ENCODE measurements at places on chromosomes 1 and 21.

GRCh38 chr21:45029298-45029947, 45.0 kb upstream of the ADARB1 start:
- DNase-seq = peak; percentile 83

- no peak for DNase-seq
These were observed 993 bp downstream of the LCE5A start for GRCh38 chr1:152511596-152511995.

DNA sequence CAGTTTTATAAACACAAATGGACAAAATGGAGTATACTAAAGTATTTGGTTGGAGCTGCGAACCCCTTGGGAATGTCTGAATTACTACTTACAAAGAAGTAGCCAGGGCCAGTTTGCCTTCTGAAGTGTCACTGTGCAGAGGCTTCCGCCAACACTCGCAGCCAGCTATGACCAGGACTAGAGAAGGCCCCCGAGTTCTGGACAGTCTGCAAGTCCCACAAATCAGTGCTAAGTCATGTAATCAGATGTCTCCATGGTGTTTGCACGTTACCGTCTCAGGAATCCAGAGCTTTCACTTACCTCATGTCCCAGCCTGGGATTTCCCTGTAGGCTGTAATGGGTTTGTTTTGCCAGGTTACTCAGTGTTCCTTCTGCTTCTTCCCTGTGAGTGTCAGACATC, 106.6 kb upstream of the SPAG17 start:
- DNase-seq = peak; percentile 79

- no peak for DNase-seq
These were observed 26.9 kb downstream of the ATP8B2 start for GRCh38 chr1:154352245-154352580.

- DNase-seq = peak; percentile 87
These were observed 25.5 kb downstream of the CAPN9 start for GRCh38 chr1:230772457-230773395.

DNA sequence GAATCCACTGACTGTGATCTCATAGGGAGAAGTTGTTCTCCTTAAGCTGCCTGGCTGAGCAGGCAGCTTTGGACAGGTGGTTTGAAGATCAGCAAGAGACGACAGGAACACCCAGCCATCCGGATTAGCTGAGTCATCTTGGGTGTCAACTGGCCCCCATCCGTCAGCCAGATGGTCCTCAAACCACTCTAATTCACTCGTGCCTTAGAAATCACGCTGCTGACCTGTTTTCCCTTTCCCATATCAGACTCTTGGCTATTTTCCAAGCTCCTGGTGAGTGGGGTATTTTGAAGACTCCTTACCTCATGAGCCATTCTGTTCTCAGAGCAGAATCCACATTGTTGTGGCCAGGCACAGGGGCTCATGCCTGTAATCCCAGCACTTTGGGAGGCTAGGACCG, 149.1 kb upstream of the L1TD1 start:
- no peak for DNase-seq

- DNase-seq = no peak
These were observed 60.8 kb downstream of the NGF start for GRCh38 chr1:115277276-115277675.

DNA sequence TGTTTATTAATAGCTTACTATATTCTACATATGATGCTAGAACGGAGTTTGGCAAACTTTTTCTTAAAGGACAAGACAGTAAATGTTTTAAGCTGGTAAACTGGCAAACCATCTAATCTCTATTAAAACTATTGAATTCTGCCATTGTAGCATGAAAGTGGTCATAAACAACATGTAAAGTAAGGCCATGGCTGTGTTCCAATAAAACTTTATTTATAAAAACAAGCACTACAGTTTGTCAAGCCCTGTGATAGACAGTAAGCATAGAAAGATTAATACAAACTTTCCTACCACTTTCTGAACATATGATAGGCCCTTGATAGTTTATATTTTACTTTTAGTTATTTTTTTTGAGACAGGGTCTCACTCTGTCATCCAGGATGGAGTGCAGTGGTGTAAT, 22.4 kb downstream of the PEA15 start:
- DNase-seq = no peak

DNA sequence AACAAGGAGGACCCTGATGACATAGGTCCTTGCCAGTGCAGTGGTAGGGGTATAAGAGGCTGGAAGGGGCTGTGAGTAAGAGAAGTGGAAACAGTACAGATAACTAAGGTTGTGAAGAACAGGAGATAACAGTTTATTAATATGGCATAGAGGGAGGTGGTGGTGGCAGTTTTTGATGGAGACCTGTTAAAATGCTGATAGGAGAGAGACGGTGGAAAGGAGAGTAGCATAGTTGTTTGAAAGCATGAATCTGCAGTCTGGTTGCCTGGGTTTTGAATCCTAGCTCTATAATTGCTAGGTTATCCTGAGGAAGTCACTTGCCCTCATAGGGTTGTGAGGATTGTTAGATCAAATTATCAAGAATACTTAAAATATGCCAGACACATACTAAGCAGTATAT, 19.4 kb downstream of the LRRC41 start:
- DNase-seq = no peak

- DNase-seq = no peak
These were observed 37.1 kb downstream of the KIAA0040 start for GRCh38 chr1:175155473-175155856.

DNA sequence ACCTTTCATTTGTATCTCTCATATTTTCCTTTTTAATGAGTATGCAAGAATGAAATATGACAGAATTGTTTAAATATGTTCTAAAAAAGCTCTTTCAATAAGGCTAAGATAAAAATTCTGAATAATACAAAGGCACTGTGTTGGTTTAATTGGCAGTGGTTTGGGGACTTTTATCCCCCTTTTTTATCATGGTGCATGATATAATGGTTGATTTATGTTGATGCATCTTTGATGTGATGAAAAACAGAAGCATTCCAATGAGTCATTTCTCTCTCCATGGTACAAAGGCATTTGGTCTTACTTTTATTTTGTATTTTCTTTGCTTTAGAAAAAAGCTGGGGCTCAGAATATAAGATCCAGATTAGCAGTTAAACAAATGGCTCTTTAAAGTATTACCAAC, 127.2 kb upstream of the GREM2 start:
- DNase-seq = no peak

- DNase-seq = no peak
These were observed 17.5 kb downstream of the RNF2 start for GRCh38 chr1:185062710-185063370.

- no peak for DNase-seq
These were observed 166.8 kb upstream of the CAMK1G start for GRCh38 chr1:209416716-209417115.

DNA sequence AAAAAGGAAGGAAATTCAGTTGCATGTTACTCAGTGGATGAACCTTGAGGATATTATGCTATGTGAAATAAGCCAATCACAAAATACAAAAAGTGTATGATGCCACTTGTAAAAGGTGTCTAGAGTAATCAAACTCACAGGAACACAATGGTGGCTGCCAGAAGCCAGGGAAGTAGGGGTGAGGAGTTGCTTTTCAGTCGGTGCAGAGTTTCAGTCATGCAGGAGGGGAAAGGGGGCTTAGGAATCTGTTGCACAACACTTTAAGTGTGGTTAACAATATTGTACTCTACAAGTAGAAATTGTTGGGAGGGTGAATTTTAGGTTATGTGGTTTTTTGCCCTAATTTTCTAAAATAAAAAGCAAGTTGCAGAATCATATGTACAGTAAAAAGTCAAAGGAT, 184.2 kb upstream of the RAB4A start:
- no peak for DNase-seq

DNA sequence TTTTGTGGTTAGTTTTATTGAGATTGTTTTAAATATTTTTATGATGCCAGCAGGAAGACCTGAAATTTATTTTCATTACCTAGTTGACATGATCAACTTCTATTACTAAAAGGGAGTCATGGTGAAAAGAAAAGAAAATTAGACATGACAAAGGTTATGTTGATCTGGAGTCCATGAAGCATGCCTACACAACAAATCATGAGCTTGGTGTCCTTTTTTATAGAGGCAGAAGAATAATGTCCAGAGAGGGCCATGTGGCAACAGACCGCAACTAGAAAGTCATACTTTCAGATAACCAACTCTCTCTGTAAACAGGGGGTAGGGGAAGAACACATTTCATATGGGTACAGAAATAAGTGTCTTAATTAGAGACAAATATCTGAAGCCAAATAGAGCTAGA, 175.5 kb upstream of the HOOK1 start:
- DNase-seq = no peak

DNA sequence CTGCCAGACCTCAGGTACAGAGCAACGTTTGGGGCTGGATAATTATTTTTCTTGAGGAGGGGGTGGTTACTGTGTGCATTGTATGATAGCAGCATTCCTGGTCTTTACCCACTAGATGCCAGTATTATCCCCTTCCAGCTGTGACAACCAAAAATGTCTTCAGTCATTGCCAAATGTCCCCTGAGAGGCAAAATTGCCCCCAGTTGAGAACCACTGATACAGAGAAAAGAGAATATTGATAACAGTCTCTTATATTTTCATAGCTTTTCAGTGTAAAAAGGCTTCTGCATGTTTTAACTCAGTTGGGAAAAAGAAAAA, 51.8 kb upstream of the SYT14 start:
- DNase-seq = no peak

GRCh38 chr1:92778376-92778775, 6.5 kb downstream of the EVI5 start:
- no peak for DNase-seq

DNA sequence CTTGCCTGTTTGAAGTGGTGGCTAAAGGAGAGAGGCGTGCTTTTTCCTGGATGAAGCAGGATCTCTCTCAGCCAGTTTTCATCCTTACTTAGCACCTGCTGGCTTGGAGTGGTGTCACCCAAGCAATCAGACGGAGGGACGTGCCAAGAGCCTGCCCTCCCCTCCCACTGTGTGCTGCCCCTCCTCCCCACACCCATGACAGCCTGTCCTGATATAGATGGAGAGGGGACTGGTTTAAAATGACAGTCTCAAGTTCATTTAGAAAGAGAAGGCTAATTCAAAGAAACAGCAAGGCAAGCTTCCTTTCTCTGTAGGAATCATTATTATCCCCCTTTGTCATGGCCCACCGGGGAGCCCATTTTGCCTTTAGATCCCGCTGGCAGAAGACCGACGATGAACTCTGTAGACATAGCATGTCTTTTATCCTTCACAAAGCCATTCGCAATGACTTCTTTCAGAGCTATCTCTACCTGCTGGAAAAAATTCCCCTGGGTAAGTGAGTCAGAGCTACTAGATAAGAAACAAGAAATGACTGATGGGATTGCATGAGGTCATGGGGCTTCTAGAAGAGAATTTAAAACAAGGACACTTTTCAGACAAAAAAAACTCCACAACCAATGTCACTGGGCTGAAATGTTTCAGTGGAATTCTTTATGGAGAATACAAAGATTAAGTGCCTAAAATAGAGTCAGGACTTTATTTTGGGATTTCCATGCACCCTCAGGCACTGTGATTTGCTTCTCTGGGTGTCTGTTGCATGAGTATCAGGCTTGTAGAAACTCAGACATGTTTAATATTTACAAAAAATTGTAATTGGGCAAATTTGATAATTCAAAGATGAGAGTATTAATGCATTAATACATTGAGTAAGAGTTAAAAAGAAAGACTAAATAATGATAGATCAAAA, at the start of gene NTMT2:
TSS of gene NTMT2 (plus strand) at position 190 of the 907 bp plus-strand sequence. CDS start at position 339, 149 bp downstream.
- DNase-seq = peak; percentile 84

DNA sequence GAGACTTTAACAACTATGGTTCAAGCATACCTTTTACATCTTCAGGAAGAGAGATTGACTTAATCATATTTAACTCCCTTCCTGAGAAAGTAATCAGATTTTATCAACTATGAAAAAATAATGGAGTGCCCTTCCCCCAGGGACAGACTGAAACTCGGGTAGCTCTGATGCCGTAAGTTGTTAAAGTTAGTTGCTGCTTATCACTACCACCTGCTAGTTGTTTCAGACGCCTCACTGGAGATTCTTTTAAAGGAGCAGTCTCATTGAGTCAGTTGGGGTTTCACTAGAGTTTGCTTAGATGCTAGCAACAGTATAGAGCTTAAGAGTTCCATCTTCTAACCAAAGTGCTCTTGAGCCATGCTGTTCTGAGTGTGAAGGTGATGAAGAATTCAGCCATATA, 17.0 kb upstream of the TRAF5 start:
- no peak for DNase-seq

DNA sequence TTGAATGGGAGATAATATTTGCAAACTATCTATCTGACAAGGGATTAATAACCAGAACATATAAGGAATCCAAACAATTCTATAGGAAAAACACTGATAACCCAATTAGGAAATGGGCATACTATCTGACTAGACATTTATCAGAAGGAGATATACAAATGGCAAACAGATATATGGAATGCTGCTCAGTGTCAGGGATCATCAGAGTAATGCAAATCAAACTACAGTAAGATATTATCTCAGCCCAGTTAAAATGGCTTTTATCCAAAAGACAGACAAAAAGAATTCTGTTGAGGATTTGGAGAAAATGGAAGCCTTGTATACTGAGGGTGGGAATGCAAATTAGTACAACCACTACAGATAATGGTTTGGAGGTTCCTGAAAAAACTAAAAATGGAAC, 758.0 kb upstream of the B3GALT2 start:
- DNase-seq = no peak

DNA sequence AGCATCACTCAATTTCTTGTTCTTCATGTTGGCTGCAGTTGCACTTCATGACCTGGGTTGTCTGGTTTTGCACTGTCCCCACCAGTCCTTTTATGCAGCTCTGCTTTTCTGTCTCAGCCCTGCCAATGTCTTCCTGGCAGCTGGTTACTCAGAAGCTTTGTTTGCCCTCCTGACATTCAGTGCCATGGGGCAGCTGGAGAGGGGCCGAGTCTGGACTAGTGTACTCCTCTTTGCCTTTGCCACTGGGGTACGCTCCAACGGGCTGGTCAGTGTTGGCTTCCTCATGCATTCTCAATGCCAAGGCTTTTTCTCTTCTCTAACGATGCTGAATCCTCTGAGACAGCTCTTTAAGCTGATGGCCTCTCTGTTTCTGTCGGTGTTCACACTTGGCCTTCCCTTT, 6.6 kb downstream of the PIGV start:
- no peak for DNase-seq

- DNase-seq = no peak
These were observed 19.6 kb upstream of the PIK3R3 start for GRCh38 chr1:46152016-46152415.

- DNase-seq = no peak
These were observed 38.6 kb upstream of the CPLANE2 start for GRCh38 chr1:16275591-16275990.

DNA sequence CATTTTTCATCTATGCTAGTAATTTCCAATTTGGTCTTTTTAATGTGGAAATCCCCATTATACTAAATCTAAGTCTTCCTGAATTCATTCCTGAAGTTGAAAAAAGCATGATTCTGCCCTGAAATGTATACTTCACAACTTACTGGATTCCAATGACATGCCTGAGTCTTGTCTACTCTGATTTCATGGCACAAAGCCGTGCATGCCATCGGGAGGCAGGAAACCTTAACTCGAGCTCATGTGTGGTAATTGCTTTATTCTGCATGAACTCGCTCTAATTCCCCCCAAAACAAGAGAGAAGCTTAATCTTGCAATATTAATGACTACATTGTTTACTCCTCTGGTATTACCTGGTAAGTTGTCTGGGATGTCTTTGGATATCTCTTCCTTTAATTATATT, 39.6 kb upstream of the PBX1 start:
- no peak for DNase-seq

GRCh38 chr1:41661428-41662060, 177.1 kb upstream of the EDN2 start:
- DNase-seq = peak; percentile 74

- DNase-seq = no peak
These were observed 8.2 kb upstream of the RCSD1 start for GRCh38 chr1:167621780-167622313.

- DNase-seq = no peak
These were observed 17.8 kb upstream of the CNTN2 start for GRCh38 chr1:205025239-205025638.

GRCh38 chr1:1916851-1917251, 1.8 kb downstream of the CALML6 start:
- DNase-seq = peak; percentile 60
